ENCODE measurements at places on chromosomes 12 and 14.

GRCh38 chr12:29207120-29207519, 58.0 kb downstream of the FAR2 start:
- DNase-seq, result no peak

DNA sequence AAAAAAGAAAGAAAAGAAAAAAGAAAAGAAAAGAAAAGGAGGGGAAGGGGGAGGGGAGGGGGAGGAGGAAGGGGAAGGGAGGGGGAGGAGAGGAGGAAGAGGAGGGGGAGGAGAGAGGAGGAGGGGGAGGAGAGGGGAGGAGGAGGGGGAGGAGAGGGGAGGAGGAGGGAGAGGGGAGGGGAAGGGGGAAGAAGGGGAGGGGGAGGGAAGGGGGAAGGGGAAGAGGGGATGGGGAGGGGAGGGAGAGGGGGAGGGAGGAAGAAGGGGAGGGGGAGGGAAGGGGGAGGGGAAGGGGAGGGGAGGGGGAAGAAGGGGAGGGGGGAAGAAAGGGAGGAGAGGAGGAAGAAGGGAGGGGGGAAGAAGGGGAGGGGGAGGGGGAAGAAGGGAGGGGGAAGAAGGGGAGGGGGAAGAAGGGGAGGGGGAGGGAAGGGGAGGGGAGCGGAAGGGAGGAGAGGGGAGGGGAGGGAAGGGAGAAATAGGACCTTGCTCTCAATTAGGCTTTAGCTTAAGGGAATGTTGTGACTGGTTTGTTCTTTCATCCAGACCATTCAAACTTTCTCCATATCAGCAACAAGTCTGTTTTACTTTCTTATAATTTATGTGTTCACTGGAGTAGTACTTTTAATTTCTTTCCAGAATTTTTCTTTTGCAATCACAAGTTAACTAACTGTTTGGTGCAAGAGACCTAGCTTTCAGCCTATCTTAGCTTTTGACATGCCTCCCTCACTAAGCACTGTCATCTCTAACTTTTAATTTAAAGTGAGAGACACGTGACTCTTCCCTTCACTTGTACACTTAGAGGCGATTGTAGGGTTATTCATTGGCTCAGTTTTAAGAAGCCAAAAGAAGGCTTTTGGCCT, 76.5 kb upstream of the EGLN3 start:
- no peak for DNase-seq

DNA sequence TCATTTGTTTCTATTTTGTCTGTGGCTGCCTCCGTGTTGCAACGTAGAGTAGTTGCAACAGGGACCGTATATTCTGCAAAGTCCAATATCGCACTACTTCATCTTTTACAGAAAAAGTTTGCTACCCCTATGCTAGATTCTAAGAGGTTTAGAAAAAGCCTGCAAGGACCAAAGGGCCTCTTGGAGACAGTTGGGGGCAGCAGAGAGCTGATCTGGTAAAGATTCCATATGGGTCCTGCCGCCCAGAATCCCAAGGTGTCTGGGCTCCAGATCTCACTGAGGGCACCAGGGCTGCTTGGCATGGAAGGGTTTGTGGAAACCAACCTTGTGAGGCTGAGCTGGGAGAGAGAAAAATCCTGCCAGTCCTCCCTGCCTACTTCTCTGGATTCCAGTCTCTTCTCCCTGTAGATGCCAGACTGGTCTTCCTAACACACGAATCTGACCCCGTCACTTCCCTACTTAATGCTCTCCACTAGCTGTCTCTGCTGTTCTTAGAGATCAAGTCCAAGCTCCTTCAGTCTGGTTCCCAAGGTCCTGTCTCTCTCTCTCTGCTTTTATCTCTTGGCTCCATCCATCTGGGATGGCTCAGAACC, 74.6 kb downstream of the GLRX5 start:
- DNase-seq, result peak; percentile 50

GRCh38 chr14:34732802-34733201, 18.4 kb upstream of the CFL2 start:
- no peak for DNase-seq

GRCh38 chr14:87014856-87015255, 978.1 kb downstream of the GALC start:
- no peak for DNase-seq

DNA sequence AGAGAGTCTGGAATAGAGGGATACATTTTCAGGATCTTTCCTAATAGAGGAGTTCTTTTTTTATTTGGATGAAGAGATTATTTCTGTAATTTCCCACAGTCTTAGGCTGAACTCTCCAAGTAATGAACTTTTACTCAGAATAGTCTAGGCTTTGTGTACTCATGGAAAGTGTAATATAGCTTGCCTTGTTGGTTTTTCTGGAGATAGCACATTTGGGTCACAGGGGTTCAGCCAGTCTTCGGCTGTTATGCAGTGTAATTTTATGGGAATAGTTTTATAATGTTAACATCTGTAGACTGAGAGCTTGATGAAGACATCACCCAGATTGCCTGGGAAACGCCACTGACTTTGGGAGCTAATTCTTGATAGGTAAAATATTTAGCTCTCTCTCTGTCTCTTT, 450.8 kb downstream of the RAD51B start:
- DNase-seq, result no peak

DNA sequence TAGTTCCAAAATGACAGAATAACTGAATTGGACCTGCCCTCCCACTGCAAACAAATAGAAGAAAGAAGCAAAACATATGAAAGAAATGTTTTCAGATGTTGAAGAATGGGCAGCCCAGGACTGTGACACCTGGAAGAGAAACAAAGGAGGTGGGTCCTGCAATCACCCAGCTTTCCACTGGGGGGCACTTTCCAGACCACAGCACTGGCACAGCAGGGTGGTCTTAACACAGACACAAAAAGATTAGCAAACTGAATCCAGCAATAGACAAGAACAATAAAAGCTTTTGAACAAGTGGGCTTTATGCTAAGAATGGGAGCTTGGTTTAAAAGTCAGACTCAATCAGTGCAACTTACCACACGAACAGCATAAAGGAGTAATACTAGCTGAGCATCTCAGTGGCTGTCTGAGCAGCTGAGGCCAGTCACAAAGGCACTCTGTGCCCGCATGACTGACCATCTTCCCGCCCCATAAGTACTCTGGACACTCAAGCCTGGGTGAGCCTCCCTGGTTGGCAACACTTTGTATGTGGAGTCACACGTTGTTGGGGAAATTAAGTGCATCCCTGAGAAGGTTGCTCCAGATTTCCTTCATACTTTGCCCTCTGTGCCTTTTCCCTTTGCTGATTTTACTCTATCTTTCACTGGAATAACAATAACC, 27.7 kb downstream of the JKAMP start:
- no peak for DNase-seq

GRCh38 chr12:24423611-24424010, 474.1 kb upstream of the SOX5 start:
- DNase-seq, result no peak

DNA sequence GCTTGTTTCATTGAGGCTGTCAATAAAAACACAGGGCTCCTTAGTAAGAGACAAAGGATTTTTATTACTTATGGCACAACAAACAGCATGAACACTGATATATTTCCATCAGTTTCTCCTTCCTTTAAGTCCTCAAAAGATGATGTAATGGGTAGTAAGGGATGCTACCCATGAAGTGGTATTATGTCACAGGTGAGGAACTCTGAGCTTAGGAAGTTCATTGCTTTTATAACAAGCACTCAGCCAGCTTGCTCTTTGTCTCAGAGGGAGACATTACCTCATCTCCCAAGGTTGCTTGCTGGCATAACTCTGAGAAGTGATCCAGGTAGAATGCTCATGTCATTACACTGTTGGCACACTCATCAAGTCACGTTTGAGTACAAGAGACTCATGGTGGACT, 287.0 kb upstream of the OR4E1 start:
- no peak for DNase-seq

DNA sequence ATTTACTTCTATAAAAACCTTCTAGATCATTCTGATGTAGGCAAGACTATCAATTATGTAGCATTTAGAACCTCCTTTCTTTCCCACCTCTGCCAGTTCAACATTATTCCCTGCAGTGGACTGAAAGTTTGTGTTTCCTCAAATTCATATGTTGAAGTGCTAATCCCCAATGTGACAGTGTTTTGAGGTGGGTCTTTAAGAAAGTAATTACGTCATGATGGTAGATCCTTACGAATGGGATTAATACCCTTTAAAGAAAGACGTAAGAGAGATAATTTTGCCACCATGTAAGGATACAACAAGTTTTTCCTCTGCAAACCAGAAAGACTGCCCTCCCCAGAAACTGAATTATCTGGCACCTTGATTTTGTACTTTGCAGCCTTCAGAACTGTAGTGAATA, 1489.7 kb upstream of the SEL1L start:
- no peak for DNase-seq

- no peak for DNase-seq
Measured at GRCh38 chr14:98748966-98749365, 523.0 kb downstream of the BCL11B start.

DNA sequence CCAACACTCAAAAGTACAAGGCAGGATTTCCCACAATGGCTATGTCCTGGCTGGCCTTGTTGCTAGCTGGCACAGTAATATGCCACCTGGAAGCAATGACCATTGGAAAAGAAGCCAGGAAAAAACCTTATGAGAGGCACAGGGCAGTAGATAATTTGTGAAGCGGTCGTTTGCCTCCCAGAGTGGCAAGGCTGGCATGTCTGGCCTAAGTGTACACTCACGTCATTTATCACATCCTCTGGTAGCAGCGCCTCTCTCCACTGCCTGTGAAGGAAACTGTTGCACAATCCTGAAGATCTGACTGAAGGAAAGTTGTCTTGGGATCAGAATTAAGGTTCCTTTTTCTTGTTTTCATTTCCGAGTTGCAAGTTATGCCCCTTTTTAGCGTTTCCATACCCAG, 408.5 kb downstream of the ZFP36L1 start:
- DNase-seq, result no peak

GRCh38 chr12:71846322-71846940, 6.9 kb downstream of the TBC1D15 start:
- DNase-seq, result no peak

DNA sequence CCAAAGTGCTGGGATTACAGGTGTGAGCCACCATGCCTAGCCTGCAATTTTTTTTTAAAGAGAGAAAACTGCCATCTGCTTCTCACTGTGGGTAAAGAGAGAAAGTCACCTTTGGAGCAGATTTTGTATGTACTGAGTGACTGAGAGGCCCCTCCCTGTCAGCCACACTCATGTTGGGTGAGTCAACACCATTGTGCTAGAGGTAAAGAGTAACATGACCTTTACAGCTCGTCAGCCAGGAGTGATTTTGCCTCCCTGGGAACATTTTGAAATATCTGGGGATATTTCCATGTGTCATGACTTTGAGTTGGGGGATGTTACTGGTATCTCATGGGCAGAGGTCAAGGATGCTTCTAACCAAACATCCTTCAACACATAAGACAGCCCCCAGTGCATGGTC, 115.2 kb downstream of the KSR2 start:
- no peak for DNase-seq

DNA sequence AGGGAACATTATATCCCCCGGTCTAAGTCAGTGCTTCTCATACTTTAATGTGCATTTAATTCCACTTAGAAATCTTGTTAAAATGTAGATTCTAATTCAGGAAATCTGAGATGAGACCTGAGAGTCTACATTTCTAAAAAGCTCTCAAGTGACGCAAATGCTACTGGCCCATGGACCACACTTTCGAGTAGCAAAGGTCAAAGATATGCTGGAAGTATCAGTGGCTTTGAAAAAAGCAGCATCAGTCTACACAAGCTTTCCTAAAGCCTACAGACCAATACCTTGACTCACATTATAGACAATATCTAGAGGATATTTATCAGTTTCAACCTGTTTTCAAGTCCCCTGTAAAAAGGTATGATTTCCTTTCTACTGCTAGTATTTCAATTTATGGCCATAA, 248.6 kb downstream of the CEP128 start:
- no peak for DNase-seq

DNA sequence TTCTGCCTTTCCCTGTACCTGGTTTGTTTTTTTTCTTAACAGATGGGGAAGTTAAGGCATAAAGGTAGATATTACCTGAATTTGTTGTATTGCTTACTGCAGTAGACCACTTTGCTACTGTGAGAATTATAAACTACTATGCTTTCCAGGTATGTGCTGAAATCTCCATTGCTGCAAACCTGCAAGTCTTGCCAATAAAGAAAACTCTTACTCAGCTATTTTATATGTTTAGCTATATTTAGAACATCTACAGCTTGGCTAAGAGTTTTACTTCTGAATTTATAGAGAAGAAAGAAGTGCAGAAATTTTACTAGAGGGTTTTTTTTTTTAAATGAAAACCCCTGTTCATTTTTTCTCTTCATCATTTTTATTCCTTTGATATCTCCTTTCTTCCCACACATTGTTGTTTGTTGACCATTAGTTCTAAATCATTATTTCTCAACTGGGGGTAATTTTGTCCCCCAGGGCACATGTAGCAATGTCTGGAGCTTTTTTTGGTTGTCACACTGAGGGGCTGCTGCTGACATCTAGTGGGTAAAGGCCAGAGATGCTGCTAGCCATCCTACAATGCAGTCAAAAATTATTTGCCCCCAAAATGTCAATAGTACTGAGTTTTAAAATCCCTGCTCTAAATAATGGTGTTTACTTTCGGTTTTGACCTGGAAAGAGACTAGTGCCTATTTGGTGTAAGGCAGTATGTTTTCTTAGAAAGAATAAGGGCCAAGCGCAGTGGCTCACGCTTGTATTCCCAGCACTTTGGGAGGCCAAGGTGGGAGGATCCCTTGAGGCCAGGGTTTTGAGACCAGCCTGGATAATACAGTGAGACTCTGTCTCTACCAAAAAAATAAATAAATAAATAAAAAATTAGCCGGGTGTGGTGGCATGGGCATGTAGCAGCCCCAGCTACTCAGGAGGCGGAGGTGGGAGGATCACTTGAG, 48.6 kb downstream of the PCNX1 start:
- no peak for DNase-seq

DNA sequence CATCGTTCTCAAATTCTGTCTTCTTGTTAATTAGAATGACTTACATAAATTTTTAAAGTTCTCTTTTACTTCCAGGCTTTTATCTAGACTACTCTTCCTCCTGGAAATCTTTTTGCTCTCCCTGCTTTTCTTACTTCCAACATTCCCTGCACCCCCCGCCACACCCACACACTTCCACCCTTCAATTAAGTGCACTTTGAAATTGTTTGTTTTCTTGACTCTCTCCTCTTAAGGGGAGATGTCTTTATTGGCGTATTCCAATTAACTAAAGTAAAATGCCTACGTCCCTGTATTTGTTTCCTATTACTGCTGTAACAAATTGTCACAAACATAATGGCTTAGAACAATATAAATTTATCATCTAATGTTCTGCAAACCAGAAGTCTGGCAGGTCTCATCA, 125.2 kb upstream of the KRR1 start:
- no peak for DNase-seq

- no peak for DNase-seq
Measured at GRCh38 chr12:93121729-93122488, 192.8 kb upstream of the EEA1 start.

- DNase-seq, result no peak
Measured at GRCh38 chr14:88986146-88986841, 161.8 kb downstream of the TTC8 start.
